LHCN-M2 (cell line): ENCODE measurements at places on chromosomes 16 and 17. TPM values are rescaled to one million over a fixed set of nuclear protein-coding genes. Genes with fewer than 3 reads are reported as not detected.

DNA sequence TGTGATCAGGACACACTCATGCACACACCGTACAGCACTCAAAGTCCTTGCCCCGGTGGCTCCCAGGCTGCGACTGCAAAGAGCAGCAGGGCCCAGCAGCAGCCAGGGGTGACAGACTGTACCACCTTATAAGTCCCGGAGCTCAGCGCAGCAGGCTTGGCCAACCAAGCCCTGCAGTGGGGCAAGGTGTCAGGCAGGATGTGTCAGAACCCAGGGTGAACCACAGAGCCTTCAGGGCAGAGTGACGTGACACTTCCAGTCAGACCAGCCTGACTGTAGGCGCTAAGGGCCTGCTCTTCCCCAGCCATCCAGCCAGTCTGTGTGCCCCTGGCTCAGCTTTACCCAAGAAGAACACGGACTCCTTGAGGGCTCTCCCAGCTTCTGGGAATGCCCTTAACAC is 204.1 kb downstream of the COPRS start:
- DNase-seq: no peak

- DNase-seq: peak; percentile 61
These were observed 13.6 kb downstream of the ATPAF2 start for GRCh38 chr17:18025241-18025944.

KRTAP1-1 gene
- total RNA-seq: not detected in 2 replicates

DNA sequence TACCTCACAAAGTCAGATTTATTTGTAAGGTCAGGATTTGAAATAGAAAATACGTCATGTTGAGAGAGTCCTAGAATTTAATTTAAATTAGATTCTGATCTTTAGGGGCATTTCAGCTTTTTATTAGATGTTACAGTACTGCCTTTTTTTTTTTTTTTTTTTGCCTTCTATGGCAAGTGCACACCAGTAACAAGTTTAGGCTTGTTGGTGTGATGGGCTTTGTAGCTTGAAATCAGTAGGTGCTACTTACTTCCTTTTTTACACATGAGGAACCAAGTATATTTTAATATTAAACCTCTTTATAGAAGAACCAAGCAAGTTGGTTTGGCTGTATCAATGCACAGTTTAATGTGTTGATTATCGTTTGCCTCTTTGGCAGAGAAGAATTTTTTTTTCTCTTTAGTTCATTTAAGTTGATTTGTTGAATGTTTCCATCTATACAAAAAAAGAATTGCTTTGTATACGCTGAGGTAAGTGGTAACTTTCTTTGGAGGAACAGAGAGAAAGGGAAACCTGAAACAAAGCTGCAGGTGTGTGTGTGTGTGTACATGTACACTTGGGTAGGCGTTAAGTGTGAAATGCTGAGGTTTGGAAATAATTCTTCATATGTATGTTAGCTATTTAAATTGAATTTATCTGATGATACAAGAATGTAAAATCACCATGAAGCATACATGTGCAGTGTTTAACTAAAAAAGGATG is 15.7 kb downstream of the RBL2 start:
- DNase-seq: no peak

IL32 gene
- 9.6 and 12.3 TPM in 2 replicates for total RNA-seq

MT1H gene
- not detected in 2 replicates for total RNA-seq

NOTUM gene
- 0.75 and 0.90 TPM in 2 replicates for total RNA-seq

SMTNL2 gene
- total RNA-seq: not detected in 2 replicates

DNA sequence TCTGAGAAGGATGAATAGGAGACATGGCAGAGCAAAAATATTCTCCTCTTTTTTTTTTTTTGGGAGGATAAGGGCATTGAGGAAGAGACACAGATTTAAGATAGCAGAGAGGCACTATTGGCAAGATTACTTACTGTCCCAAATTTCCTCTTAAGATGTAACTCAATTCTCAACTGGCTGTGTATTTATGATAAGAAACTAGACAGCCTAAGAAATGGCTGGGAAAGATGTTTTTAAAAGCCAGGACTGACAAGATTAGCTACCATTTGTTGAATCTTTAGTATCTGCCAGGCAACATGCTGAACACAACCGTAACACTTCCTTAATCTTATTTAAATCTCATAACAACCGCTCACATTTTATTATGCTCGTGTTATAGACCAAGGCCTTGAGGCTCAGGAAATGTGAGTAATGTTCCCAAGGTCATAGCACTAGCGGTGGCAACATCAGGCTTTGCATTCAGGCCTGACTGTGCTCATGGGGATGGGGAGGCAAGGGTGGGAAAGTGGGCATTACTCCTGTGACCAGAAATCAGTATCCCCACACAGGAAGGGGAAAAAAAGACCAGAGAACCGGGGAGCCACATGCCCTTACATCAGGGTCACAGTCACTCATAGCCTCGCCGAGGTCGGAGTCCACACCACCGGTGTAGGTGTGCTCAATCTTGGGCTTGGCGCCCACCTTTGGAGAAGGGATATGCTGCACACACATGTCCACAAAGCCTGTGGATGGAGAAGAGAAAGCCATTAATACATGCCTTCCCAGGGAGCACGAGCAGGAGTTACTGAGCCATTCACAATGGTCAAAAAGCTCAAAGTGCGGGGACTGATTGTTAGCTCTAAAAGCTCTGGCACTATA is 15.6 kb downstream of the HIGD1B start:
- no peak for DNase-seq

- peak; percentile 21 for DNase-seq
These were observed 99.0 kb downstream of the CCDC182 start for GRCh38 chr17:57645950-57646665.

FBXO47 gene
- total RNA-seq: not detected in 2 replicates

ENO3 gene
- 5.2 and 7.9 TPM in 2 replicates for total RNA-seq

PRCD gene
- total RNA-seq: 0.06 and 0.86 TPM in 2 replicates

DNA sequence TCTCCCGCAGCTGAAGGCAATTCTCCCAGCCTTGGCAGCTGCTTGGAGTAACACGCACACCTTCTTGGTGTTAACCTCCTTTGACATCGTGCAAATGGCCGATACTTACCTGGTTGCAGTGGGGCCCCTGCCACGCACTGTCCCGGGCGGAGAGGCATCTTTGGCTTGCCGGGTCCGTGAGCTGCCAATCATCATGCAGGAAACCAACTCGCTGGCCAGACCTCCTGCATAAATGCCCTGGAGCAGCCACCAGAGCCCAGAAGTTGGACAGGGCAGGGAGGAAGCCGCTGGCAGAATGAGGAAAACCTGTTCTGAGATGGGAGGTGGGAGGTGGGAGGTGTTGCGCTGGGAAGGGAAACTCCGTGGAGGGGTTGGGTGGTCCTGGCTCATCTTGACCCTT is 41.7 kb upstream of the CREBBP start:
- no peak for DNase-seq

CD300A gene
- total RNA-seq: not detected in 2 replicates

DNA sequence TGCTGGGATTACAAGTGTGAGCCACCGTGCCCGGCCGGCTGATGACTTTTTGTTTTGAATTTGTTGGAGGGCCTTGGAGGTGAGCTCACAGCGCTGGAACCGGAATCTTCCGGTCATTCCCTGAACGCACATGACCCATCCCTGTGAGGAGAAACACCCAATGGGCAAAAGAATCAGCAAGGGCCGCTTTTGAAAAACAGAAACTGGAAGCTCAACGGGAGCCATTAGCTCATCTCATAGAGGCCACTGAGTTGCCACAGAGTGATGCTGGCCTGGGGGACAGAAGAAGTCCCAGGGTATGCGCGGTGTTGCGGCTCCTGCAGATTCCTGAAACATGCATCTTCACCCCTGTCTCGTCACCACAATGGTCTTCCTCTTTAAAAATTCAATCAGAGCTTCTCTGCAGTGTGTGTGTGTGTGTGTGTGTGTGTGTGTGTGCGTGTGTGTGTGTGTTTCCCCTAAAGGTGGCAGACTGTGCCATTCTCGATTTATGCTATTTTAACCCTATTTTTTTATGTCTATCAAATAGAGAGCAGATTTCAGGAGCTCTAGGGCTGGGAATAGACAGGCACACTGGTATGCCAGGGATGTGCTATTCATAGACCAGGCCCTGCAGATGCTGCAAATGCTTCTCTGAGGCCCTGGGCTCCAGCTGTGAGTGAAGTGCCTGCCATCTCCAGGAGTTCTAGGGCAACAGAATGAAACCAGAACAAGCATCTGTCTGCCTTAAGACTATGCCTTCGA is 68.3 kb downstream of the MARCHF10 start:
- peak; percentile 27 for DNase-seq

- no peak for DNase-seq
These were observed 80.6 kb downstream of the MGAT5B start for GRCh38 chr17:76948726-76949342.

- no peak for DNase-seq
These were observed 480 bp upstream of the PROCA1 start for GRCh38 chr17:28712032-28712704.

DNA sequence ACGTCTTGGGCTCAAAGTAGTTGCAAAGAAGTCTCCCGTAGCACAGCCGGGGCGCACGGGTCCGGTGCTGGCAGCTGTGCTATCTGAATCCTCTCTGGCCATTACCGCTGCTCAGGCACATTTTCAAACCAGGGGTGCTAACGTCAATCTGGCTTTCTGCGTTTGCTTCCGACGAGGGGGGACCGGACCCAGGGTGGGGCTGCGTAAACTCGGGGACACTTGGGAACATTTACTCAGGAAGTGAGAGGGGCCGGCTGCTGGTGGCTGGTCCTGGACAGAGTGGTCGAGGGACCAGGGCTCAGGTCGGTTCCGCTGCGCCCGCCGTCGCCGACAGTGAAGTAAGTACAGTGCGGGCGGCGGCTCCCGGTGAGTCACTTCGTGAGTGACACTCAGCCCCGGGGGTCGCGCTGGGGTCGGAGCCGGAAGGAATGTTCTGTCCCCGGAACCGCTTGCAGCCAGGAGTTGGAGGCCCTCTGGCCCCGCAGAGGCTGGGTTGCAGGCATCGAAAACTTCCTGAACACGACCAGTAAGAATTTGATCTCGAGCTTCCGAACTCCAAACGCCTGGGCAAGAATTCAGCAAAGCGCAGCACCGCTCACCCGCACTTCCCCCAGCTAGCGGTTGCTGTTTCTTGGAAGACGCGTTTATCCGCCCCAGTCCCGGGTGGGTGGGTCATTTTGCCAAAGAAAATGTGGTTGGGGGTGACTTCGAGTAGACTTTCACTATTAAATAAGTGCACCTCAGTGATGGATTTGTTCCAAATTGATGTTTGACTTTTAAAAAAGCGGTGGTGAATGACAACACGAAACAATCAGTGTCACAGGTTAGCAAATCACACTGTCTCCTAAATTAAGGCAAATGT is 1.4 kb upstream of the HS3ST3B1 start:
- DNase-seq: no peak

SLC52A1 gene
- total RNA-seq: 0.06 TPM in 1 of 2 replicates, not detected in the other

DNA sequence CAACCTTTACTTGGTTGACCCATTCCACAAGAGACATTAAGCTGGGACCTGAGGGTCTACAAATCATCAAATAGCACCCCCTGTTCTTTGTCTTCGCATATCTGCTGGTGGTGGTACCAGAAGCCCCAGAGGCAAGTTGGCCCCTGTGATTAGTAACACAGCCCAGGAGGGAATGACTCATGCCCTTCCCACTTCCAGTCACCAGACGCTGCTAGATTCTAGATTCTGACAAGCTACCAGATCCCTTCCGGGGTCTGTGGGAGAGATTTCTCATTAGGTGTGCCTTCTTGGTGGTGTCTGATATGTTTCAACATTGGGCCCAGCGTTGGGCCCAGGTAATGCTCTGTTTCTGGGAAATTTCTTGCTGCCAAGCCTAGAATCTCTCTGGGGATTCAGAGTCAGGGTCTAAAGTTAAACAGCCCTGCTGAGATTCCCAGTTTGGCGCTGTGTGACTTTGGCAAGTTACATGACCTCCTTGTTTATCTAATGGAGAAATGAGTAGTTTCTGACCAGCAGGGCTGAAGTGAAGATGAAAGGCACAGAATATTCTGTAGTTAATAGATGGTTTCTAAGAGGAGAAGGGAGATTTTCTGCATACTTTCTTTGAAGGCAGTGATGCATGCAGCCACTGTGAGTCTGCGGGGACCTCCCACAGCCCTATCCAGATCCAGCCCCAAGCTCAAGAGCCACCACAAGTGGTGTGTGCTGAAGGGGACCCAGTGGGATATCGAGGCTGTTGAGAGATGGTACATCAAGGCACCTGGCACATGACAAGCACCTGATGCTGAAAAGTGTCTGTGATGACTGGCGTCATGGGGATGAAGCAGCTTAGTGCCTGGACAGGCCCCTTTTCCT is 3.9 kb downstream of the TRPV2 start:
- DNase-seq: peak; percentile 88
